Vagina (tissue), 2 donors: ENCODE measurements at places on chromosomes 16 and 17.

DNA sequence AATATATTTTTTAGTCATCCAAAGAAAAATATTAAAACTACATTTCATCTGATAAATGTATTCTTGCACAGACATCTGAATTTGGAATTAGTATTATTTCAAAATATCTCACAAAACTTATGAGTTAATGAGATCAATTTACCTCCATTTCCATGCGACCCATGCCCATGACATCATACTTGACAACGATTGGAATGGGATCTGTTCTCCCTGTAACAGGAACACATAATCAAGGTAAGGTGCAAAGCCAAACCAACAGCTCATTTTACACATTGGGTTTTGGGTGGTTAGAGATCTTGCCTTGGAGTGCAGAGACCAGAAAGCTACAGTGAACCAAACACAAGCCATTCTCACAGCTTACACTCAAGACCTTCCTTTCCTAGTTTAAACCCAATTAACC is 46.9 kb upstream of the ITGA2B start:
- DNase-seq, result no peak

DNA sequence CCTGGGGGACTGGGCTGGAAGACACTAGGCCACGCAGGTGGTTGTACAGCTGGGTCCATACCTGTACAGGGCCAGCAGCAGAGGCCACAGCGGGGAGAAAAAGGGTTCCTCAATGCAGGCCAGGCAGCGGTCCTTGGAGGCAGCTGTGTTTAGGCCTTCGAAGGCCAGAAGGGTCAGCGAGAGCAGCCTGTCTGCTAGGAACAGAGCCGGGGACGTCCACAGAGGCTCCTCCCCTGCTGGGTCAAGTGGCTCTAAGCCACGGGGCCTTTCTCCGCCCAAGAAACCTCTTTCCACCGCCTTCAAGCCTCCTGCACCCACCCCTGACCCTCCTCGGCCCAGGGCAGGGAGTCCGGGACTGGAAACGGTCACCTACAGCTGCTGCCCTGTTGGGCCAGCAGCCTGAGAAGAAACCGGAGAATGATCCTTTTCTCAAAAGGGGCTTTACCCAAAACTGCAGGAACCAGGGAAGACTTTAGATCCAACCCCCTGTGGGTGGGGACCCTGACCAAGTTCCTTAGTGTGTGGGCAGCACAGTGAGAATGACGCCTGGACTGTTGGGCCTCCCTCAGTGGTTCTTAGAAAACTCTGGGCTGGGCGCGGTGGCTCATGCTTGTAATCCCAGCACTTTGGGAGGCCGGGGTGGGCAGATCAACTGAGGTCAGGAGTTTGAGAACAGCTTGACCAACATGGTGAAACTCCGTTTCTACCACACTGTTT is 8.4 kb upstream of the SPATA2L start:
- no peak for DNase-seq

DNA sequence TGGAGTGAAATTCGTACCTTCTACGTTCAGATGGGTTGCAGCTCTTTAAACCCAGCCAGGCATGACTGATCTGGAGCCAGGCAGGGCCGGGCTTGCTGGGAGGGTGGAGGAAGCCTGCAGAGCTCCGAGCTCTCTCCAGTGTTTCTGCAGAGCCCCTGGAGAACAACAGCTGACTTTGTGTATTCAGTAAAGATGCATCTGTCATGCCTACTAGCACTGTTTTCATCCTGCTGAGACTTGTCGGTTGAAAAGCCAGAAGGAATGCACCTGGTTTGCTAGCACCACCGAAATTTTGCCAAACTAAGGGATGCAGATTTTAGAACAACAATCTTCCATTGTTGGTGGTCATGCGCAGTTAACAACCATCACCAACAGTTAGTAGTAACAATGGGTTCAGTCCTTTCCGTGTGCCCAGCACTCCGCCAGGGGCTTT is 22.4 kb upstream of the SCNN1B start:
- no peak for DNase-seq

DNA sequence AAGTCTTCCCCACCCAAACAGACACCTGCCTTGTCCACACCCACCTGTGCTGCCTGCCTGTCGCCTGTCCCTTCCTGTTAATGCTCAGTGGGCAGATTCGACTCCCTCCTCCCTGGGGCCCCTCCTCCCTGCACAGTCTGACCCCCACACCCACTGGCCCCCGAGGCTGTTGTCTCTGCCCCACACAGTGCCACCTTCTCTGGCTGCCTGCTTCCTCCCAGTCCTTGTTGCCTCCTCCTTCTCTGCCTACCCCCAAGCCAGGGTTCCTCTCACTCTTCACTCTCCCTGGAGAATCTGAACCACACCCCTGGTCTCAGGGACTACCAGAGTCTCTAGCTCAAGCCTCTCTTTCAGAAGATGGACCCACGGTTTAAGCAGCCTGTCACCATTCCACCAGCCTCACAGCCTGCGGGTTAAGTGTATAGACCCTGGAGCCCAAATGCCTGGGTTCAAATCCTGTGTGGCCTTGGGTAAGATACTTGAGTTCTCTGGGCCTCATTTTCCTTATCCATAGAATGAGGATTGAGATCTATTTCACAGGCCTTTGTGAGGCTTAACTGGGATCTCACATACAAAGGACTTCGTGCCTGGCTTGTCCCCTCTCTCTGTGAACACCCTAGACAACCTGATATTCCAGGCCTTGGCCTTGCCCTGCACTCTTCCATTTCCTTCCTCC is 3.8 kb upstream of the ARHGAP23 start:
- DNase-seq, result no peak

DNA sequence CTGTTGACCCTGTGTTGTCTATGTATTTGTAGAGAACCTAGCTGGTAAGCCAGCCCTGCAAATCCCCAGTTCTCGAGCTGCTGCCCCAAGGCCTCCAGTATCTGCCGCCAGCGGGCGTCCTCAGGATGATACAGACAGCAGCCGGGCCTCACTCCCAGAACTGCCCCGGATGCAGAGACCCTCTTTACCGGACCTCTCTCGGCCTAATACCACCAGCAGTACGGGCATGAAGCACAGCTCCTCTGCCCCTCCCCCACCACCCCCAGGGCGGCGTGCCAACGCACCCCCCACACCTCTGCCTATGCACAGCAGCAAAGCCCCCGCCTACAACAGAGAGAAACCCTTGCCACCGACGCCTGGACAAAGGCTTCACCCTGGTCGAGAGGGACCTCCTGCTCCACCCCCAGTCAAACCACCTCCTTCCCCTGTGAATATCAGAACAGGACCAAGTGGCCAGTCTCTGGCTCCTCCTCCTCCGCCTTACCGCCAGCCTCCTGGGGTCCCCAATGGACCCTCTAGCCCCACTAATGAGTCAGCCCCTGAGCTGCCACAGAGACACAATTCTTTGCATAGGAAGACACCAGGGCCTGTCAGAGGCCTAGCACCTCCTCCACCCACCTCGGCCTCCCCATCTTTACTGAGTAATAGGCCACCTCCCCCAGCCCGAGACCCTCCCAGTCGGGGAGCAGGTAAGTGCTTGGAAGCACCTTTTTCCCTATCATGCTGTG is 23.1 kb upstream of the CDC6 start:
- no peak for DNase-seq

DNA sequence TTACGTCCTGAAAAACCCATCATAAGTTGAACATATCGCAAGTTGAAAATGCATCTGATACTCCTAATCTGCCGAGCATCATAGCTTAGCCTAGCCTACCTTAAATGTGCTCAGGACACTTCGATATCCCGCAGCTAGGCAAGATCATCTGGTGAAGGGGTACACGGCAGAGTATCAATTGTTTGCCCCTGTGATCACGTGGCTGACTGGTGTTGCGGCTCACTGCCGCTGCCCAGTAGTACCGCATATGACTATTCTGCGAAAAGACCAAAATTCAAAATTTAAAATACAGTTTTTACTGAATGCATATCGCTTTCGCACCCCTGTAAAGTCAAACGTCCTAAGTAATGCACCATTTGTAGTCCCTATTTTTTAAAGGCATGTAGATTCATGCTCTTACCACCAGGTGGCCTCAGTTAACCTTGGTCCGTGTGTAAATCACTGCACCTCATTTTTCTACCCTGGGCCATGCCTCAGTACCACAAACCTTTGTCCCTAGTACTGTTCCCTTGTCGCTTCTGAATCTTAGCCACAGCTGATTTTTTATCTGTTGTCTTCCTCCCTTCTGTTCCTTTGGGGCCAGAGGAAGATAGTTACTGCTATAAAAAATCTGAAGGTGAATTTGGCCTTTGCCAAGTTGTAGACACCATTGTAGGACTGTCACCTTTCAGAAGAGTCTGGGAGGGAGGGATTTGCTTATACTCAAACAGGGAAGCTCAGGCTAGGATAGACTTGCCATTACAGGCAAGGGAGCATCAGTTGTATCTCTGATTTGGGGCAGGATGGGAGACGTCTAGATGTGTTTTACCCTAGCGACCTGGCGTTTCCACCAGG is 34.4 kb downstream of the WWP2 start:
- DNase-seq, result no peak

GRCh38 chr17:76394166-76394565 is 9.8 kb downstream of the SPHK1 start:
- DNase-seq, result no peak

GRCh38 chr17:59527931-59528330 is 37.5 kb upstream of the DHX40 start:
- no peak for DNase-seq

DNA sequence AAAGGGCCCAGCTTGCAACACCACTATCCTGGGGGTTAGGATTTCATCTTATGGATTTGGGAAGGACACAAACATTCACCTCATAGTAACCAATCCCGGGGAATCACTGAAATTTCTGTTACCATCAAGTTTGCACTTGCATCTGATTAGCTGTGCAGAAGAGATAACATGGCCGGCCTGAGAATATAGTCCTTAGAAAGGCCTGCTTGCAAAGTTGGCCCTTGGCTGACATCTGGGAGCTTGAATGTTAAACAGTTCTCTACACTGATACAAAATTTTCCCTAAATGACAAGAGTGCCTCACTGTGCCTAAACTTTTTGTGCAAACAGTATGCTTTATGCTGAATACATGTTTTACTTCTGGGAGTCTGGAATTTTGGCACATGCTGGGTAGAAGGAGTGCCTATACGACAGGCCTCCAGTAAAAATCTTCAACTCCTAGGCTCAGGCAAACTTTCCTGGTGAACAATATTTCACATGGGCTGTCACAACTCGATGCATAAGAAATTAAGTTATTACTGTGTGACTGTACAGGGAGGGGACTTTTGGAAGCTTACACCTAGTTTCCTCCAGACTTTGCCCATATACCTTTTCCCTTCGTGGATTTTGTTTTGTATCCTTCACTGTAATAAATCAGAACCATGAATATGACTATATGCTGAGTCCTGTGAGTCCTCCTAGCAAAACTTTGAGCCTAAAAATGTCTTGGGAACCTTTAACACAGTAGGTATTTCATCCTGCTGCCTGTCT is 31.3 kb downstream of the TBC1D3B start:
- DNase-seq, result no peak

- DNase-seq, result no peak
These were observed 46.9 kb upstream of the CDC42EP4 start for GRCh38 chr17:73358668-73359067.

DNA sequence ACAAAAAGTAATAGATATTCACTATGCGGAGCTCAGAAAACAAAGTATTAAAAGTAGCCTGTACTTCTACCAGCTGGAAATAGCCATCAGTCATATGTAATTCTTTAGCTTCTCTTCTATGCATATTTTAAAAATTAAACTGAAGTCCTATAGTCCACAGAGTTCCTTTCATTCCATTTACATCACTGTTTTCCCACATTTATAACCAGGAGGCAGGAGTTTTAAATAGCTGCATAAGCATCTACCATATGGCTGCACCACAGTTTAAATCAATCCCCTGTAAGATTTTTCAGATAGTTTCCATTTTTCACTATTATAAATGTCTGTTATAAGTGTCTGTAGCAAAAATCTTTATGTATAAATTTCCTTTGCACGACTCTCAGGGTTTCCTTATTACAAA is 45.1 kb downstream of the ZFHX3 start:
- no peak for DNase-seq

DNA sequence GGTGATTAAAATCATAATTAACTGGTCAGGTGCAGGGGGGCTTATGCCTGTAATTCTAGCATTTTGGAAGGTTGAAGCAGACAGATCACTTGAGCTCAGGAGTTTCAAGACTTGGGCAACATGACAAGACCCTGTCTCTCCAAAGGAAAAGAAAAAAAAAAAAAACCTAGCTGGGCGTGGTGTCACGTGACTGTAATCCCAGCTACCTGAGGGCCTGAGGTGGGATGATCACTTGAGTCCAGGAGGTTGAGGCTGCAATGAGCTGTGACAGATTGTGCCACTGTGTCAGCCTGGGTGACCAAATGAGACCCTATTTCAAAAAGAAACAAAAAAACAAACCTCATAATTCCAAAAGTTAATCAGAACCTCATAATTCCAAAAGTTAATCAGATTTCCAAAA is 505.5 kb downstream of the CDH8 start:
- DNase-seq, result no peak
